ENCODE measurements at places on chromosomes 7 and 10. TPM values are rescaled to one million over a fixed set of nuclear protein-coding genes. Genes with fewer than 3 reads are reported as not detected.
A peak's percentile ranks its signal among the peaks of the same experiment; 100 is the strongest.

ZDHHC6 gene
- 40.7 TPM for total RNA-seq

AOAH gene
- total RNA-seq, result 2.4 TPM

ZNF736 gene
- total RNA-seq, result 23.6 TPM

ATG9B gene
- 4.6 TPM for total RNA-seq

CCNY gene
- 34.6 TPM for total RNA-seq

SEC61G gene
- total RNA-seq, result 177 TPM

LRMDA gene
- not detected for total RNA-seq

VAX1 gene
- total RNA-seq, result not detected

SHTN1 gene
- total RNA-seq, result 0.53 TPM

NXPH1 gene
- total RNA-seq, result not detected

DNA sequence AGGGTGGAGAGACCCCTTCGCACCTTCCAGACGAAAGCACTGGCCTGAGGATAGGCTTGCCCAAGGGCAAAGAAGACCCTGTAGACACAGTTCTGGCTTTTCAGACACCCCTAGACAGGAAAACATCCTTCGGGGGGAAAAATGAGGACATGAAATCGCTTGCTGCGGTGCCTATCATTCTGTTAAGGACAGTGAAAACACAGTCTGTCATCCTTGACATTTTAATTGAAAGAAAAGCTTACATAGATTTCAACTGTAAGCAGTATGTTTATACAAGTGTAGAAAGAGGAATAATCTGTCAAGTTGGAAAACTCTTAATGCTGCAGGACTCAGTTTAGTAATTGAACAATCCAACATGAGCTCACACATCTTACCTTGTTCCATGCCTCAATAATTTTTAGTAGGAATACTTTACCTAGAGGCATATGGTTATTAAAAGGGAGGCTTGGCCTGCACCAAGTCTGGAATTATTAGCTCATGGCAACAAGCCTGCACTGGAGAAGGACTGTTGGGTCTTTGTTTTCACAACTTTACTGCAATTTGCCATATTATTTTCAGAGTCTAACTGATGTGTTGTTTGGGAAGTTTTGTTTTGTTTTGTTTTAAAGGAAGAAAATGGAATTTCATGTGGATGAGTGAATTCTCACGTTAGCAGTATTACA is 243.5 kb downstream of the TRIL start:
- no peak for DNase-seq
- H3K27me3 ChIP-seq, result no peaks in the 10 kb centered on the region
- no peak overlapping the region for H3K4me3 ChIP-seq
- no peaks in the 10 kb centered on the region for H3K36me3 ChIP-seq

DNA sequence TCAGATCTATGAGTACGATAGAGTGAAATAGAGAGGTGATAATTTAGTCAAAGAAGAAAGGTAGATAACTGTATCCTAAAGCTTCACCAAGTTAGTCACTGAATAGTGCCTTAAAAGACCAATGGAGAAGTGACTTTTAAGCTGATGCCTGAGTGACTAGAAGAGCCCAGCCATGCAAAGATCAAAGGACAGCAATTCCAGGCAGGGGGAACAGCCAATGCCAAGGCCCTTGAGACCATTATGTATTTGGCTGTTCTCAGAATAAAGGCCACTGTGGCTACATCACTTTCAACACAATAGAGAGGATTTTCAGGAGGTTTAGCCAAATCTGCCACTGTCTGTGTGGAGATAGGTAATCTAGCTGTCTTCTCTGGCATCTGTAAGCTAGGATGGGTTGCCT is 17.8 kb downstream of the HDAC9 start:
- H3K27ac ChIP-seq, result no peak overlapping the region
- H3K27me3 ChIP-seq, result no peaks in the 10 kb centered on the region
- H3K4me1 ChIP-seq, result no peaks in the 10 kb centered on the region
- no peak overlapping the region for H3K4me3 ChIP-seq

DNA sequence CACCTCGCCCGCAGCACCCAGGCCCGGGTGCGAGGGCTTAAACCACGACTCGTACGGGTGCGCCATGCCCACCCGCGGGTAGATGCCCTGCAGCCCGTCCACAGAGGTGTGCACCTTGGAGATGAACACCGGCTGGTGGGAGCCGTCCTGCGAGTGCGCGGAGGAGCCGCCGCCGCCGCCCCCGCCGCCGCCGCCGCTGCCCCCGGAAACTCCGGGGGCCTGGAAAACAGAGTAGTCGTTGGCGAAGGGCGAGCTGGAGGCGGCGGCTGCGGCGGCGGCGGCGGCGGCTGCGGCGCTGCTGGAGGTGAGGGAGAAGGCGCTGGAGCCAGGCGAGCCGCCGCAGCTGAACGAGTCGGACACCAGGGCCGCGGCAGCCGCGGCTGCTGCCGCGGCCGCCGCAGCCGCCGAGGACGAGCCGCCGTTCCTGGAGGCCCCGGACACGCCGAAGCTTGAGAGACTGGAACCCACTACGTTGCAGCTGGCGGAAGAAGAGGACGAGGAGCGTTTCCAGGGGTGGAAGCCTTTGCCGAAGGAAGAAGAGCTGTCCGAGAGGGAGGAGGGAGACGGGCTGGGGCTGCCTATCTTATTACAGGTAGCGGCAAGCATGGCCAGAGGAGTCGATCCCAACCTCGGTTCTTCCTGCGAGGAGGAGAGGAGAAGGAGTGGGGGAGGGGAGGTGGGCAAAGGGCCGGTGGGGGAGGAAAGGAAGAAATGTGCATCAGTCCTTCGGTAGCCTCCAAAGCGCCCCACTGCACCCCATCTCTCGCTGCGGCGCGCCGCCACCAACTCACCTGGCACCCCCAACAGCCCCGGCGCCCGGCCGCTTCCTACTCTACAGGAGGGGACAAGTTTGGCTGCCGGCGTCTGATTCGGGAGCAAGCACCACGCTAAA is 1.3 kb downstream of the SP8 start:
- H3K4me3 ChIP-seq, result peak overlapping the region; percentile 60
- H3K27ac ChIP-seq, result peak overlapping the region; percentile 40
- H3K36me3 ChIP-seq, result peaks cover 11% of the 10 kb centered on the region
- H3K27me3 ChIP-seq, result peaks cover 69% of the 10 kb centered on the region
- no peak for DNase-seq
- H3K4me1 ChIP-seq, result peaks cover 24% of the 10 kb centered on the region

GRCh38 chr7:4286351-4286750 is 395.7 kb upstream of the FOXK1 start:
- no peak for DNase-seq
- H3K36me3 ChIP-seq, result no peaks in the 10 kb centered on the region
- no peak overlapping the region for H3K4me3 ChIP-seq
- H3K27me3 ChIP-seq, result peaks cover 8% of the 10 kb centered on the region

- no peaks in the 10 kb centered on the region for H3K27me3 ChIP-seq
- H3K4me3 ChIP-seq, result no peak overlapping the region
- DNase-seq, result no peak
- no peak overlapping the region for H3K27ac ChIP-seq
- H3K36me3 ChIP-seq, result no peaks in the 10 kb centered on the region
- H3K4me1 ChIP-seq, result peaks cover 5% of the 10 kb centered on the region
Measured at GRCh38 chr7:20241911-20242261, 24.7 kb upstream of the MACC1 start.

DNA sequence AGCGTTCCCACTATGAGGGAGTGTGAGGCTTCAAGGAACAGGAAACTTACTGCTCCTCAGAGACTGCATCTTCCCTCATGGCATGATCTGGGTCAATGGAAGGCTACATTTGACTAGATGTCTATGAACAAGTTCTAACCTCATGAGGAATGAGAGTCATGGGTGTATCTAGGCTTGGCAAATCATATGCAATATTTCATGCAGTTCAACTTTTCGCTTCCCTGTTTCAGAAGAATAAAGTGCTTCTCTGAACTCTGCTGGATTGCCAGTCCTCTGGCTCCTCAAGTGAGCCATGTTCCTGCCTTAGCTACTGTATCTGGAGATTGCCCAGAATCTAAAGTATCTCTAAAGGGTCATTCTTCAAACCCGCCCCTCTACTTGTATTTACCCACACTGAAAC is 54.3 kb upstream of the SEMA3A start:
- DNase-seq, result no peak
- H3K36me3 ChIP-seq, result no peaks in the 10 kb centered on the region
- H3K4me3 ChIP-seq, result no peak overlapping the region
- no peak overlapping the region for H3K27ac ChIP-seq
- H3K27me3 ChIP-seq, result no peaks in the 10 kb centered on the region

DNA sequence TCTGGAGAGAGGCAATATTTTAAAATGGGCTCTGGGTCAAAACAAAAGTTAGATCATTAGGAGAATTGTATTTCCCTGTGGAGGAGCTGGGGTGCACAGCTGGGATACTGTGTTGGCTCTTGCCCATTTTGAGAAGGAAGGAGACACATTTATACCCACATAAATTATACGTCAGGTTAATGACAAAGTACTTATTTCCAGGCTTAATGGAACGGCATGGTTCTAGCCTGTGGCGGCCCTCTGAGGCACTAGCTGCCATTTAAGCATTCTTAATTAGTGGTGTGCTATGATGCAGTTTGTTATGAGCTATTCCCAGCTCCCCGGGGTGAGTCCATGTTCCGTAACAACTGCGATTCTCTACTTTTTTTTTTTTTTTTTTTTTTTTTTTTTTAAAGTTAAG is 193.5 kb downstream of the SEC23IP start:
- H3K36me3 ChIP-seq, result no peaks in the 10 kb centered on the region
- H3K4me3 ChIP-seq, result no peak overlapping the region
- H3K27ac ChIP-seq, result no peak overlapping the region

DNA sequence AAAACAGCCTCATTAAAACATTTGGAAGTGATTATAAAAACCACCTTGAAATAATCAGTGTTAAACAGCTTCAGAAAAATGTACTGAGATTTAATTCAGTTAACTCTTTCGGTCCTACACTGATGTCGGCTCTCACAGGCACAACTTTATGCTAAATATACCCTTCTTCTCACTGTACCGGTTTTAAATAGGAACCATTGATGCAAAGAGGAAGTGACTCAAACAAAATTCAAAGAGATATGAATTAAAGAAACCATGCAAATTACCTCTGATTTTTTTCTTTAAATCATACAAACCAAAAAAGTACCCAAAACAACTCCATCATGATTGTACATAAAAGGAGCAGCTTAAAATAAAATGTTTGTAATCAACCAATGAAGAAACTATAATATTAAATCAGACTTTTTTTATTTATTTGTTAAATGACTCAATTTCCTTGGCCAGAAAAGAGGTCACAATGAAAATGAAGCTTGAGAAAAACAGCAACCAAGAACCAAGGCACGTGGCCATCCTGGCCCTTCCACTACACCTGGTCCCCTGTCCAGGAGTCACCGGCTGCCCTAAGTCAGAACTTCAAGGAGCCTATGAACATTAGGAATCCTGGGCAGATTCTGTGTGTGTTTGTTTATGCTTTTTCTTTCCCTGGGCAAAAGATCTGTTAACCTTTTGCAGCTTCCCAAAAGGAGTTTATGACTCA is 73.0 kb upstream of the CABCOCO1 start:
- no peaks in the 10 kb centered on the region for H3K36me3 ChIP-seq
- H3K27me3 ChIP-seq, result peaks cover 1% of the 10 kb centered on the region
- H3K4me1 ChIP-seq, result no peaks in the 10 kb centered on the region
- no peak overlapping the region for H3K4me3 ChIP-seq

DNA sequence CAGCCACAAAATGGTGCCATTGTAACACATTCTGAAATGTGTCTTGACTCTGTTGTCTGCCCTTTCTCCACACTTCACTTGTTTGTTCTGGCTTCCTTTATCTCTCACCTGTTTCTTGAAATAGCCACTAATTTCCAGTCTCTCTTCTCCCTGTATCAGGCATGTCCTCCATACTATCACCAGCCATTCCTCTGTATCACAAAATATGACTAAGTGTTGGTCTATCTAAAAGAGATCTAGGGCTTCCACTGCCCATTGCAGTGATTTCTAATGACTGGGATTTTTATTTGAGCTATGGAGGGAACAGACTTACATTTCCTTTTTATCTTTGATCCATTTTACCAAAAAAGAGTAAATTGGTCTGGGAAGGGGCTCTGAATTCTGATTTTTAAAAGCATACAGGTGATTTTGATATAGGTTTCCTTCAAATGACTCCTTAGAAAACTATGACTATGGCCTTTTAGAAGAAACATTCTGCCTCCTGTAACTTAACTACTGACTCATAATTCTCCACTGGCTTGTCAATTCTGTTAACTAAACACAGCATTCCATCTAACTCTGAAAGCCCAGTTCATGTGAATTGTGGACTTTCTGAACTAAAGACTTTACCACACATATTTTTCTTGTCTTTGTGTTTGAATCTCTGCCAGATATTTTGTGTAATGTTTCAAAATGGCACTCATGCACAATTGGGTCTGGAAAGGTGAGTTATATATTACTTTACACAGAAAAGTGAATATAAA is 1121.4 kb downstream of the XPNPEP1 start:
- H3K36me3 ChIP-seq, result no peaks in the 10 kb centered on the region
- H3K4me3 ChIP-seq, result no peak overlapping the region
- H3K27ac ChIP-seq, result no peak overlapping the region
- no peaks in the 10 kb centered on the region for H3K4me1 ChIP-seq
- no peaks in the 10 kb centered on the region for H3K27me3 ChIP-seq

- H3K4me3 ChIP-seq, result no peak overlapping the region
- H3K36me3 ChIP-seq, result no peaks in the 10 kb centered on the region
- H3K4me1 ChIP-seq, result no peaks in the 10 kb centered on the region
- H3K27ac ChIP-seq, result no peak overlapping the region
- peaks cover 1% of the 10 kb centered on the region for H3K27me3 ChIP-seq
- DNase-seq, result no peak
Measured at GRCh38 chr10:79014796-79015195, 54.0 kb upstream of the ZMIZ1 start.

DNA sequence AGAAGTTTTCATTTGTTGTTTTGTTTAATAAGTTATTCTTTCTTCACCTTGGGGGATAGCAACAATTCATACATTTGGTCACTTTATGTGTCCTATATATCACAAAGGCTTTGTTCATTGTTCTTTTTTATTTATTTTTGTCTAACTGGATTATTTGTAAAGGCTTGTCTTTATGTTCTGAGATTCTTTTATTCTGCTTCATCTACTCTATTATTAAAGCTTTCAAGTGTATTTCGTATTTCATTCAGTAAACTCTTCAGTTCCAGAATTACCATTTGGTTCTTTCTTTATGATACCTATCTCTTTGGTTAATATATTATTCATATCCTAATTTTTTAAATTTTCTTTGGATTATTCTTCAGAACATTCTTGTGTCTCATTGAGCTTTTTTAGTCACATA is 942.9 kb downstream of the ANKRD7 start:
- no peaks in the 10 kb centered on the region for H3K36me3 ChIP-seq
- no peaks in the 10 kb centered on the region for H3K27me3 ChIP-seq
- no peak overlapping the region for H3K27ac ChIP-seq
- no peak for DNase-seq
- no peak overlapping the region for H3K4me3 ChIP-seq

GRCh38 chr7:157462840-157463239 is 126.0 kb downstream of the DNAJB6 start:
- no peaks in the 10 kb centered on the region for H3K27me3 ChIP-seq
- no peaks in the 10 kb centered on the region for H3K36me3 ChIP-seq
- no peak for DNase-seq
- peaks cover 2% of the 10 kb centered on the region for H3K4me1 ChIP-seq
- no peak overlapping the region for H3K4me3 ChIP-seq
- no peak overlapping the region for H3K27ac ChIP-seq

- H3K27me3 ChIP-seq, result no peaks in the 10 kb centered on the region
- H3K4me1 ChIP-seq, result no peaks in the 10 kb centered on the region
- no peak for DNase-seq
- H3K36me3 ChIP-seq, result peaks cover 50% of the 10 kb centered on the region
Measured at GRCh38 chr10:95628786-95629185, 27.7 kb downstream of the ALDH18A1 start.

GRCh38 chr7:12612622-12613021 is 42.1 kb downstream of the SCIN start:
- no peak overlapping the region for H3K4me3 ChIP-seq
- H3K4me1 ChIP-seq, result no peaks in the 10 kb centered on the region
- H3K27ac ChIP-seq, result no peak overlapping the region
- no peaks in the 10 kb centered on the region for H3K36me3 ChIP-seq

GRCh38 chr7:64888901-64889685 is 14.0 kb upstream of the ZNF273 start:
- peaks cover 46% of the 10 kb centered on the region for H3K27me3 ChIP-seq
- peaks cover 12% of the 10 kb centered on the region for H3K4me1 ChIP-seq
- peak overlapping the region; percentile 77 for H3K4me3 ChIP-seq
- peak; percentile 24 for DNase-seq

Data from activated CD4-positive, alpha-beta memory T cell treated with anti-CD3 and anti-CD28 coated beads for 36 hours (primary cell).